ENCODE measurements at places on chromosomes 7 and 10. TPM values are rescaled to one million over a fixed set of nuclear protein-coding genes. Genes with fewer than 3 reads are reported as not detected.

GRCh38 chr10:51892965-51893658, 193.7 kb upstream of the CSTF2T start:
- H3K27ac ChIP-seq: no peak overlapping the region
- no peaks in the 10 kb centered on the region for H3K36me3 ChIP-seq
- no peaks in the 10 kb centered on the region for H3K27me3 ChIP-seq
- H3K4me3 ChIP-seq: no peak overlapping the region

- no peak overlapping the region for H3K4me3 ChIP-seq
- no peaks in the 10 kb centered on the region for H3K27me3 ChIP-seq
- peak overlapping the region; percentile 47 for H3K27ac ChIP-seq
- peak; percentile 67 for DNase-seq
These were observed 22.9 kb upstream of the NANOS1 start for GRCh38 chr10:119006451-119007210.

DNA sequence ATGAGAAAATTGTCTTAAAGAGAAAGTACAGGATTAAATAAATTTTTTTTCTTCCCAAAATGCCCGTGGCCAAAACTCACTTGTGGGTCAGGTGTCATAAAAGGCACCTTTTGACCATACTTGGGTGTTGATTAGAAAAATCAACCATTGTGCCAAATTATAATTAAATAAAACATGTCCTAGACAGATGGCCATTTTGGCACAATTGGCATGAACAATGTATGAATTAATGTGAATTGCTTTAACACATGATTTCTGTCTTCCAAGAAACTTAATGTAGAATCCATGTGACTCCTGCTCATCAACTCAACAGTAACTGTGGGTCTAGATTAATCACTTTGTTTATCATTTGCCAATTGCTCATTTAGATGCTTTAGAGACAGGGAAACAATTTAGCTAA, 64.0 kb downstream of the CSTF2T start:
- no peaks in the 10 kb centered on the region for H3K4me1 ChIP-seq
- no peaks in the 10 kb centered on the region for H3K27me3 ChIP-seq
- H3K36me3 ChIP-seq: no peaks in the 10 kb centered on the region
- no peak overlapping the region for H3K27ac ChIP-seq
- no peak overlapping the region for H3K4me3 ChIP-seq

DNA sequence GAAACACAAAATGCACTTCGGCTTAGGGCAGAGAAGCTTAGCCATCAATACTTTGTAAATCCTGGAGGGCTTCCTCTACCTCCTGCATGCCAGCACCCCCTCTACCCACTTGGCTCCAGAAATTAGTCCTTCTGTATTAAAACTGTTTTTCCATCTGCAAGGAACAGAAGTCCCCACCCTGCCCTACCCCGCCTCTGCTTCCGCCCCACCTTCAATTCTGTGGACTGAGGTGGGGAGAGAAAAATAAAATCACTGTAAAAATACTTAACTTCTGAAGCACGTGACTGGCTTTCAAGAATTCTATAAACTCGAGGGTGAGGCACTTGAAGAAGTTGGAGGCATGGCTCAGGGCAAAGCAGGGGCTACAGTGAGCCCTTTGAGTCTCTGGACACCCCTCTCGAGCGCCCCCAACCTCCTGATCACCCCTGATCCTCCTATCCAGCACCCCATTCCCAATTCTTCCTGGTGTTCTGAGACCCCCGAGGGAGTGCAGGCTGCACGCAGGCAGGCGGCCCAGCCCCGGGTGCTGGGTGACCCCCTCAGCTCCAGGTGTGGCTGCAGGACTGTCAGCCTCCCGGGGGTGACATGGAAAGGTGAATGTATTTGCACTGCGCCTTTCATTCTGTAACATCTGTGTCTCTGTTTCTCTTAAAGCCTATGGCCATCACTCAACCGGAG, 7.3 kb upstream of the KIAA1217 start:
- H3K4me3 ChIP-seq: no peak overlapping the region
- H3K4me1 ChIP-seq: peaks cover 26% of the 10 kb centered on the region
- no peaks in the 10 kb centered on the region for H3K27me3 ChIP-seq
- DNase-seq: peak; percentile 32
- peak overlapping the region; percentile 95 for H3K27ac ChIP-seq
- no peaks in the 10 kb centered on the region for H3K36me3 ChIP-seq

GRCh38 chr7:157692460-157693011, 355.7 kb downstream of the DNAJB6 start:
- H3K27me3 ChIP-seq: peaks cover 6% of the 10 kb centered on the region
- peaks cover 23% of the 10 kb centered on the region for H3K4me1 ChIP-seq
- H3K4me3 ChIP-seq: no peak overlapping the region
- H3K36me3 ChIP-seq: no peaks in the 10 kb centered on the region
- no peak for DNase-seq
- no peak overlapping the region for H3K27ac ChIP-seq

DNA sequence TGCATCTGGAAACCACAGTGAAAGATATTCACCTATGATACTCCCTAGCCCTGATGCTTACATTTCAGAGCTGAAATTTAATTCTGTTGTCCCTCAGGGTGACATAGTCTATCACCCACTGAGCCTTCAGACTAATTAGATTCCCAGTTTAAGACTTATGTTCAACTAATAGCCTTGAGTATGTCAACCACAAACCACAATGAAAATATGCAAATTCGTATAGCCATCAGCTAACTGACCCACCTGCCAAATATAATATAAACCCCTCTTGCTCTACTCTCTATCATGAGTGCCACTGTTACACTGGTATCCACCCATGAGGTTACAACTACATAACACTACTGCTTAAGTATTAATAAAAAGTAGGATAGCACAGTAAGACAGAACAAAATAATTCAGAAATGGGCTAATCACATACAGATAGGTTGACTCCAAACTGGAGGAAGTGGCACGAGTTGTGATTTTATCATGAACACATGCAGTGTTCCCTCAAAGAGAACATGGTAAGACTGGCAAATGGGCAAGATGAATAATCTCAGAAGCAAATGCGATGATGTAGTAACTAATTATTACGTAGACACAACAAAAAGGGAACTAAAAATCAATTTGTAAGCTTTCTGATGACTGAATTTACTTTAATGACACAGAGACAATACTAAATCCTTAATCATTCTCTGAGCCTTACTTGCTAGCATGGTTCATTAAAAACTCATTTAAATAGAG, 290.6 kb downstream of the PARD3 start:
- peaks cover 12% of the 10 kb centered on the region for H3K4me1 ChIP-seq
- H3K27ac ChIP-seq: no peak overlapping the region
- no peaks in the 10 kb centered on the region for H3K27me3 ChIP-seq
- no peak overlapping the region for H3K4me3 ChIP-seq
- no peaks in the 10 kb centered on the region for H3K36me3 ChIP-seq

DNA sequence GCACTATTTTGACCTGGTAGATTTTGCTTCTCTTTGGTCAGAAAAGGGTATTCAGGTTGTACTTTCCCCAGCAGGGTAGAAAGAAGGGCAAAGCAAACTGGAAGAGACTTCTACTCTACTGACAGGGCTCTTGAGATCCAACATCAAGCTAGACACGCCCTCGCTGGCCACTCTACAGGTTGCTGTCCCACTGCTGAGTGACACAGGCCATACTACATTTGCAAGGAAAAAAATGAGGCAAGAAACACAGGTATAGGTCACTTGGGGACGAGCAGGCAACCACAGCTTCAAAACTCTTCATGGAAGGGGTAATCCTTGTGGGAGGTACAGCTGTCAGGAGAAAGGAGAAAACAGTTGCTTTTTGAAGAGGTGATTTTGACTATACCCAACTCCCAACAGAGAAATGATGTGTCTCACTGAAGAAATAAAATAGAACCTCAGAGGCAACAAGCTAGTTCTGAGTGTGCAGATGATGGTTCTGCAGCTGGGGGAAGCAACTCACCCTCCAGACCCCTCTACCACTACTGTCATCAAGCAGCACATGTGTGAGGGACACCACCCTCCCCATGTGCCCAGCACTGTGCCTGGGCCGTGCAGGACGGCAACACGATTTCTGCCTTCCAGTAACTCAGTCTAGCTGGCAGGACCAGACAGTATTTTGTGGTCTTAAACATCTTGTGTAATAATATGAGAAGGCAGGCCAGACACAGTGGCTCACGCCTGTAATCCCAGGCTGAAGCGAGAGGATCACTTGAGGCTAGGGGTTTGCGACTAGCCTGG, 16.3 kb downstream of the AKR1B1 start:
- H3K36me3 ChIP-seq: peaks cover 50% of the 10 kb centered on the region
- DNase-seq: no peak
- no peaks in the 10 kb centered on the region for H3K4me1 ChIP-seq

GRCh38 chr10:48667960-48668590, 16.6 kb upstream of the WDFY4 start:
- no peak overlapping the region for H3K4me3 ChIP-seq
- no peaks in the 10 kb centered on the region for H3K4me1 ChIP-seq
- DNase-seq: no peak
- no peaks in the 10 kb centered on the region for H3K36me3 ChIP-seq
- H3K27me3 ChIP-seq: no peaks in the 10 kb centered on the region
- H3K27ac ChIP-seq: no peak overlapping the region

ACSL5 gene
- 8.1 TPM for total RNA-seq

PTEN gene
- total RNA-seq: 183 TPM

C10orf143 gene
- total RNA-seq: 5.0 TPM

Measured in thyroid gland (tissue), 4 donors.